ENCODE measurements at places on chromosomes 16 and 17. TPM values are rescaled to one million over a fixed set of nuclear protein-coding genes. Genes with fewer than 3 reads are reported as not detected.

GRCh38 chr17:2157081-2157480 is 102.2 kb downstream of the HIC1 start:
- no peak for DNase-seq

GRCh38 chr16:56855946-56856345 is 9.1 kb upstream of the SLC12A3 start:
- no peak for DNase-seq

Gene TP53TG3B
- total RNA-seq = not detected

- no peak for DNase-seq
These were observed 2.1 kb downstream of the P2RX5 start for GRCh38 chr17:3693829-3694231.

Gene SLC7A6
- total RNA-seq = 32.6 TPM
